Renal pelvis (tissue), 12 donors: ENCODE measurements at places on chromosomes 5 and 9. TPM values are rescaled to one million over a fixed set of nuclear protein-coding genes. Genes with fewer than 3 reads are reported as not detected.

GRCh38 chr5:37738057-37738691, 101.7 kb downstream of the GDNF start:
- peak; percentile 19 for DNase-seq

- no peak for DNase-seq
These were observed 91.8 kb upstream of the MVB12B start for GRCh38 chr9:126234681-126235335.

DNA sequence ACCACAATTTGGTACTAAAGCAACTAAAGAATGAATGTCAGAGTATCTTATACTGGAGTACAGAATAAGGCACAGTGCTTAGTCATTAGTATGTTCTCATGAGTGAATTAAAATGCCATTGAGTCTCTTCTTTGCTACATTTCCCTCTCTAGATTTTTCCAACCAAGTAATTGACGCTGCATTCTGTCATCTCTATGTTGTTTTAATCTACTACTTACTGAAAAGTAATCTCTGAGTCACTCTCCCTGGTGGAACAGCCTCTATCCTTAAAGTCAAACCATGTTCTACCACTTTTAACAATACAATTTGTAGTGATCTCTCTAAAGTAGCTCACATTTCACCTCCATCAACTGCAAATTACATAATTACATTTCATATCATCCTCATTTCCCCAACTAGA, 495.1 kb downstream of the CDH18 start:
- no peak for DNase-seq

- no peak for DNase-seq
These were observed 17.7 kb upstream of the AUH start for GRCh38 chr9:91379426-91379825.

DNA sequence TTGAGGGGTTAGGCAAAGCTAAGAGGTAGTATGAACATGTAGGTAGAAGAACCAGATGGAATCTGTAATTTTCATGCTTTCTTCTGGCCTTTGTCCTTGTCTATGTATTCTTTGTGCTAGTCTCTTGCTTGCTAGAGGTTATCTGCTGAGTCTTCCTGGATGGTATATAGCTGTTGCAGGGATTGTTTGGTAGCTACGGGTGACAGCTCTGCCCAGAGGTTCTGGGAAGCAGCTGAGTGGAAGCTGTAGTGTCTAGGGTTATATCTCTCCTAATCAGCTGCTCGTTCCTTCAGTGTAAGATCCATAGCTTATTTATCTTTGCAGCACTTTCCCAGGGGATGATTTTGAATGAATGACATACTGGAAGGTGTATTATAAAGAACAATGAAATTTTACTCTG, 100.3 kb downstream of the ATG10 start:
- no peak for DNase-seq

GRCh38 chr5:125113328-125113727, 366.9 kb upstream of the ZNF608 start:
- no peak for DNase-seq

Gene BRINP1
- polyA plus RNA-seq = 5.3 TPM

DNA sequence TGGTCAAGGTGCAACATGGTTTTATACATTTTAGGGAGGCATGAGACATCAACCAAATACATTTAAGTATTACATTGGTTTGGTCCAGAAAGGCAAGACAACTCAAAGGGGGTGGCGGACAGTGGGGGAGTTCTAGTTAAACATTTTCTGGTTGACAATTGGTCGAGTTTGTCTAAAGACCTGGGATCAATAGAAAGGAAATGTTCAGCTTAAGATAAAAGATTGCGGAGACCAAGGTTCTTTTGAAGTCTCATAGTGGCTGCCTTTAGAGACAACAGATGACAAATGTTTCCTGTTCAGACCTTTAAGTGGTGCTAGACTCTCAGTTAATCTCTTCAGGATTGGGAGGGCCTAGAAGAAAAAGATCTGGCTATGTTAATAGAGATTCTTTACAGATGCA, 47.7 kb upstream of the TTC39B start:
- DNase-seq = no peak
